ENCODE measurements at places on chromosomes 2 and 18.
A peak's percentile ranks its signal among the peaks of the same experiment; 100 is the strongest.

DNA sequence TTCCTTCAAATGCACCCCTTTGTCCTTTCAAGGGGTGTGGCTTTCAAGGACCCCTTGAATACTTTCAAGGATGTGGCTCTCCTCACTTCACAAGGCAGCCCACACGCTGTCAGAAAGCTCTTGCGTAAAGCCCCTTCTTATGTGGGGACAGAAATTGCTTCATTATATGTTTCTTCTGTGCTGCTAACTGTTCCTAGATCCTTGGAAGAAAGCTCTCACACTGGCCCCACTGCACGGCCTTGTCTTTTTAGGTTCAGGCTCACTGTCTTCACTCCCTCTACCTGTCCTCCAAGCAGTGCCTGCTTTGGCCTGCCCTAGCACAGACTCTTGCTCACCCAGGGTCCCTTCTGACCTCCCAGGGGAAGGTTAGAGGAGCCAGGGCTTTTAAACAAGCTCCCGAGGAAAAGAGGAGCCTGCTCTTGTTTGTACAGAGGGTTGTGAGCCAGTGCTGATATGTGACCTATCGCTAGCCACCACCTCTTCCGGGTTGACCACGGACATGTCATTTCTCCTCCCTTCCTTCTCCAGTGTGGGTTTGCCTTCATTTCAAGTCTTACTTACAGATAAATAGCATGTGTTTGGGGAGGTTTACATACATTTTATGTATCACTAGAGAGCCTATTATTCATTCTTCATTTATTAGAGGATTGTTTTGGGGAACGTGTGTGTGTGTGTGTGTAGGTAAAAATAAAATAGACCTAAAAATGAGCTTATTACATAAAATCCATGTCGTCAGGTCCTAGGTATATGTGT is 94.7 kb downstream of the RTN4 start:
- DNase-seq: no peak

- DNase-seq: no peak
These were observed 389.2 kb downstream of the LRP1B start for GRCh38 chr2:141741652-141742051.

DNA sequence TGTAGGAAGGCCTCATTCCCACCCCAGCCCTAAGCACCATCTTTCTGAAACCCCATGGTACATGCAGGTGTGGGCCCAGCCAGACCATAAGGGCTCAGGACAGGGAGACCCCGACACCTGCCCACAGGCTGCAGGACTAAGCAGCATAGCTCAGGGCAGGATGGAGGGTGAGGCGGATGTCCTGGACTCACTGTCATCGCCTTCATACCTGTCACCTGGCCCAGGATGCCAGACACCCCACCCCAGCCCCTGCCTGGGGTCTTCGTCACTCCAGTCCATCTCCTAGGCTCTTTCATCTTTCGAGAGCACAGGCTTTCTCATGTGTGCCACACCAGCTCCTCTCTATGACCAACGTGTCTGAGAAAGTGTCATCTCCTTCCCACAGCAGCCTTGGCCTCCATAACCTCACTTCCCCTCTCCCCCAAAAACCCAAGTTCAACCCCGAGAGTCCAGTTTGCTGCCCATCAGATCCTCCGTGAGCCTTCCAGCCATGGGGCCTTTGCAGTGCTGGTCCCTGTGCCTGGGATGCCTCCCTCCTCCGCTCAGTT is 71.5 kb downstream of the EMX1 start:
- no peak for DNase-seq

DNA sequence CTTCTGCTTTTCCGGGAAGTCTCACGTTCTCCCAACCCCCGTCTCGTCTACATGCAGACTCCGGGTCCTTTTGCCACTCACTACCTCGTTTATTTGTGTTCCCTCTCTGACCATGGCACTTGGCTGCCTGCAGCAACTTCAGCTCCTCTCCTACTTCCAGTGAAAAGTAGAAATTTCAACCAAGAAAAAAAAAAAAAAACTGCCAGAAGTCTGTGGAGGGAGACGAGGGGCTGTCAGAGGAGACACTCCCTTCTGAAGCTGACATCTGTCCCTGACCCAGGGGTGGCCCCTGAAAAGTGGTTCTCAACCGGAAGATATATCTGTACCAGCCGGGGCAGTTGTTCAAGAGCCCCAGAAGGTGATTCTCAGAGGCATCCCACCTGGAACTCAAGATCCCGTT is 742 bp upstream of the MYO5B start:
- no peak for DNase-seq

GRCh38 chr2:157662401-157662800 is 33.7 kb upstream of the ACVR1C start:
- no peak for DNase-seq

- no peak for DNase-seq
These were observed 27.2 kb downstream of the ALPK2 start for GRCh38 chr18:58601468-58602266.

GRCh38 chr2:157759855-157760254 is 116.3 kb downstream of the ACVR1 start:
- DNase-seq: no peak

DNA sequence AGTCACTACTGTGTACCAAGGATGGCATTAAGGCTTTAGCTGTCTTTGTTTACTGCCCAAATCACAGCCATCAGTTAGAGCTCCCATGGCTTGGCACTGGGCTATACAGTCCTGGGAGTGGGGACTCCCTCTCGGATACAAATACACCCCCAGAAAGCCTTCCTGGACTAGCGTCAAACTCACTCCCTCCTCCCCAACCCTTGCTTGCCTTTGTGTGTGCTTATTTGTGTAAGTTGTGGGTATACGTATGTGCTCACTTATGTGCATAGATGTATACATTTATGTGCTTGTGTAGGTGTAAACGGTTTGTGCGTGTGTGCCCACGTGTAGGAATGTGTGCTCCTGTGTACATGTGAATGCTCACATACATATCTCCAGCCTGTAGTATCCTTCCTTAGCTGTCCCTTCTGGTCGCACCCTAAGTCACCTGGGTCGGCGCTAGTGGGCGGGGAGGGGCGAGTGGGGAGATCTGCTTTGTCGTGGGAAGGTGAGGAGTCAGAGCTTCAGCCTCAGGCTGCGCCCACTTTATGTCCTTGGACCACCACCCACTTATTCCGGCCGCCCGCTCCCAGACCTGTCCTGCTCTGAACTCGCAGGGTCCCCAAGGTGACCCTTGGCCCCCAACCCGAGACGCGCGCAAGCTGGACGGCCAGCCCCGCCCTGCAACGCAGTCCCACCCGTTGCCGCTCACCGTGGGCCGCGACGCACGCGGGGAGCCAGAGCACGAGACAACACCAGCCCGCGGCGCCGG is 461 bp downstream of the PRADC1 start:
- no peak for DNase-seq

DNA sequence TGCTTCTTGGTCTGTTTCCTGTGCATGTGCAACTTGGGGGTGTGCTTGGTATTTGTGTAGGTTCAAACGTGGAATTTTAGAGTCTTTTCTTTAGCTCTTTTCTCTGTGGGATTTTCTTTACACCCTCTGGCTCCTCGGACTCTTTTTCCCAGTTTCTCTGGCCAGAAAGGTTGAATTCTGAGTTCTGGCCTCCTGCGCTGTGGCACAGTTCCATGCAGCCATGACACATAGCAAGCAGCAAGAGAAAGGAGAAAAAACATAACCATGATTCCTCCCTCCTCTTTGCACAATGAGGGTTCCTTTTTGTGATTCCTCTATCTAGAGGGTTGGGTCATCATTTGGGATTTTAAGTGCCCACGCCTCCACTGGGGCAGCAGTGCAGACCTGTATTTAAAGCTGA is 33.8 kb downstream of the TMEM182 start:
- no peak for DNase-seq

DNA sequence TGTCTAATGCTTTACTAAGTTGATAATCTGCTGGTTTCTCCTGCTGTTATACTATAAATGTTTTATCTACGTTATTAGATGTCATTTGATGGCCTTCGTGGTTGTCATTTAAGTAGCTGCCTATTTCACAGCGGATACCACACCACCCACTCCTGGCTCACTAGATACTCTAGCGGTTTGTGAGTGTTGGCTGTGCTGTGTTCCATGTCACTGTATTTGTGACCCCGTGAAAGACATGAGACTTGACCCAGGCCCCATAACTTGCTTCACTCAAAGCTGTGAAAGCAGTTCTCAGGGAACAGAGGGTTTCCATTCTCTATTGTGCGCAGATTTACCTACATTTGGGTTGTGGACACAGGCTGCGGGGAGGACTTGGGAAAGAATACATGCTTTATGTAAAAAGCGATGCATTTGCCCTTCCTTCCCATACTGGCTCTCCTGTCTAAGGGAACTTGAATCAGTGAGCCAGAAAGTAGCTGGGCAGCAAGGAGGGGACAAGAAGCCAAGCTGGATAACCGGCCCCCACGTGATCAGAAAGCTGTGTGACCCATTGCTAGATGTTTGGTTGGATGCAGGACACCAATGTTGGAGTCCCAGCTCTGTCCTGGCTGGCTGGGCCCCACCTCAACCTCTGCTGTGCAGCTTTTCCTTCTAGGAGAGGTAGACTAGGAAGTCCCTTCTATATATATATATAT is 52.2 kb downstream of the PLB1 start:
- DNase-seq: peak; percentile 23

GRCh38 chr2:85868822-85869221 is 20.0 kb downstream of the ST3GAL5 start:
- no peak for DNase-seq

DNA sequence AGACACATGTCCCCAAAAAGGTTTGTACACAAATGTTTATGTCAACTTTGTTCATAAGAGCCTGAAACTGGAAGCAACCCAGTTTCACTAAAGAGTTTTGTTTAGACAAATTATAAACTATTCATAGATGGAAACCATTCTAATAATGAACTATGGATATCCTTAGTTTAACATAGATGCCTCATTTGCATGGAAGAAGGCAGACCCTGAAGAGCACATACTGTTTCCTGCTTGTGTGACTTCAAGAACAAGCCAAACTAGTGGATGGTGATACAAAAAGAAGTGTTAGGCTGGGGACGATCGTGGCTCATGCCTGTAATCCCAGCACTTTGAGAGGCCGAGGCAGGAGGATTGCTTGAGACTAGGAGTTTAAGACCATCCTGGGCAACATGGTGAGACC is 48.1 kb downstream of the ACOXL start:
- no peak for DNase-seq

DNA sequence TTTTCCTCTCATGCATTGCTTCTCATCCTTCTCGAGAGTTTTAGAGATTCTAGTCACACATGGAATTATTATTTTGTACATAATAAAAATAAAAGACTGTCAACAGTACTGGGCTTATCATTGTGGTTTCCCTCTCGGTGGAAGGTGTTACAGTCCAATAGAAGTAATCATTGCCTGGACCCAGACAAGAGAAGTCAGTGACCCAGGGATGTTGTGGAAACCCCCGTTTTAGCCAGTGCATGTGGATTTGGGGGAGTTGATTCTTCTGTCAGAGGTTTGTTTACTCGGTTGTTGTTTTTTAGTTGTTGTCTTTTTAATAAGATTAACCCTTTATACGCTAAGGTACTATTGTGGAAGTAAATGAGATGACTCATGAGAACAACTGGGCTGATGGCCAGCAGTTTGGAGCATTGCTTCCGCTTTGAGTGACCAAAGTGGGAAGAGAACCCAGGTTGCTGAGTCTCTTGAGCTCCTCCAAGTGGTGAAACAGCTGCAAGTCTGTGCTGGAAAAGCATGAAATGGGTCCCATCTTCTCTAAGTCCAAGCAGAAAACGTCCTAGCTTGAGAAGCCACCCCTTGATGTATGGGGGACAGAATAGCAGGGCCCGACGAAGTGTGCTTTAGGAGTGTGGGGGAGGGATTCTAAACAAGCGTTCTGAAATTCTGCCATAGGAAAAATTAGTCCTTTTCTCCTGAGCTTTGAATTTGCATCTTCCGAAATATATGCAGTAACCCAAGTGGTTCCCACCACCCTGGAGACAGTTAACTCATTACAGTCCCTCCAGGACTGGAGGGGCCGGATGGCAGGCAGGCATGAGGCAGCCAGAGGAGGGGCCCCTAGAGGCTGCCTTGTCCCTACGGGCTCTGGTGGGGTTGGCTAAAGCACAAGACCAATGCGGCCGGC is 61.8 kb upstream of the GPR45 start:
- DNase-seq: no peak

- no peak for DNase-seq
These were observed 161.1 kb upstream of the PKDCC start for GRCh38 chr2:41886757-41887156.

GRCh38 chr2:50547521-50547920 is 484.4 kb downstream of the NRXN1 start:
- no peak for DNase-seq

DNA sequence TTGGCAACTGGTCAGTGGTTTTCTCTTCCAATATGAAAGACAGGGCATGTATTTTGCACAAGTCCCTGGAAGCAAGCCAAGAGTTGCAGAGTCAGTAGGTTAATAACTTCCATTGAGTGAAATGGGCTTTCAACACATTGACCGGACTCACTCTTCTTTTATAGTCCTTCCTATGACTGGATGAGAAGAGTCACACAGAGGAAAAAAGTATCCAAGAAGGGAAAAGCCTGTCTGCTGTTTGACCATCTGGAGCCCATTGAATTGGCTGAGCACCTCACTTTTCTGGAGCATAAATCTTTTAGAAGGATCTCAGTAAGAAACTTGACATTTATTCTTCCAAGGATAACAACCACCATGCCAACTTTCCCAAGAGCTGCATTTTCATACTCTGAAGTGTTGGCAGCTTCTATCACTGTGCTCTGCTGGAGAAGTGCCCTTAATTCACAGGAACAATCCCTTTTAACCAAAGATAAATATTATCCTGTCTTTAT is 45.4 kb downstream of the RASGRP3 start:
- no peak for DNase-seq

DNA sequence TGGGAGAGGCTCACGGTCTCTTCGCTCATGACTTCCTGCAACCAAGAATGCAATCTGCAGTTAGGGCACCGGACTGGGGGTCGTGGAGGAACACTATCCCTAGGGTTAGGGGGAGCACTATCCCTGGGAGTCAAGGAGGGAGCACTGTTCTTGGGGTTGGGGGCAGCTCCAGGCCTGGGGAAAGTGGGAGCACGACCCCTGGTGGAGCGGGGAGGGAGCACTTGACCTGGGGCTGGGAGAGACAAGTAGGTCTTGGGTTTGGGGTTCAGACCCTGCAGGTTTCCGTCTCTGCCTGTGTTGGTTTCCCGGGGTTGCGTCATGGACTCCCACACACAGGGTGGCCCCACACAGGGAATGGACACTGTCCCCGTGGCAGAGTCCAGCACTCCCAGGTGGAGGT is 133.6 kb downstream of the TPO start:
- DNase-seq: no peak

- DNase-seq: no peak
These were observed 50.2 kb downstream of the EMILIN2 start for GRCh38 chr18:2896990-2897389.

DNA sequence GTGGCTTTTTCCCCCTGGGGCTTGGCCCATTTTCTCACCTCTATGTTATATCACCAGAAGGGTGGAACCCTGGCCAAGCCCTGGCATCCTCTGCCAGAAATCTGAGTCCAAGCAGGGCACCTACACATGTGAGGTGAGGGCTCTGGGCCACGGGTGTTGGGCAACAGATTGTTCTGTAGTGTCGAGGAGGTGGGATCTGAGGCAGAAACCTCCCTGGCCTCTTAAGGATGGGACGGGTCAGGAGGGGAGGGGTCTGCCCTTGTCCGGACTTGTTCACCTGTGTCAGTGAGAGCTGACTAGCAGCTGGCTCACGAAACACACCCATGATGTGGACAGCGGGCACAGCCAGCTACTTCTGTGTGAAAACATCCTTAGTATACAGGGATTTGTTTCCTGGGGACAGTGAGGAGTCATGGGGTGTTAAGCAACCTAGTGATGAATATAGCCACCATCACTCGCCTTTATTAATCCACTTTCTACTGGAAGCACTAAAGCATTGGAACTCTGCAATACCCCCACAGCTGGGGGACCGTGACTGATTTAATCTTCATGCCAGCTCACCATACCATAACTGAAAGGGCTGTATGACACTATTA is 35.6 kb downstream of the EPAS1 start:
- no peak for DNase-seq

Measured in CD4-positive, alpha-beta T cell treated with Interleukin-1 beta for 1 hour (primary cell).